ENCODE measurements at places on chromosomes 11 and 22. TPM values are rescaled to one million over a fixed set of nuclear protein-coding genes. Genes with fewer than 3 reads are reported as not detected.

GRCh38 chr11:64451856-64452255 is 92.9 kb downstream of the RPS6KA4 start:
- DNase-seq: no peak

DNA sequence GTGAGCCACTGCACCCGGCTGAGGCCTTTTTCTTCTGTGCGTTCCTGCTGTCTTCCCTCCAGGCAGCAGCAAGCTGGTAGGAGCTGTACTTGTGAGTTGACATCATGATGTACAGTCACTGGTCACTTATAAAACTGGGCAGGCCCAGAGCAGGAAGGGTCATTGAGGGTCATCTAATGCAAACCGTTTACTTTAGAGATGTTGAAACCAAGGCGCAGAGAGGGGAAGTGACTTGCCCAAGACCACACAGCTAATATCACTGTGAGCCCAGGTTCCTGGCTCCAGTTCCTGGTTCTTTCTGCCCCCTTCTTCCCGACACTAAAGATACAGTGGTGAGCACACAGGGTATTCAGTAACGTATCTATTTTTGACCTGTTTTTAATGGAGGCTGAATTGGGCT is 27.3 kb downstream of the PTPRJ start:
- no peak for DNase-seq

DNA sequence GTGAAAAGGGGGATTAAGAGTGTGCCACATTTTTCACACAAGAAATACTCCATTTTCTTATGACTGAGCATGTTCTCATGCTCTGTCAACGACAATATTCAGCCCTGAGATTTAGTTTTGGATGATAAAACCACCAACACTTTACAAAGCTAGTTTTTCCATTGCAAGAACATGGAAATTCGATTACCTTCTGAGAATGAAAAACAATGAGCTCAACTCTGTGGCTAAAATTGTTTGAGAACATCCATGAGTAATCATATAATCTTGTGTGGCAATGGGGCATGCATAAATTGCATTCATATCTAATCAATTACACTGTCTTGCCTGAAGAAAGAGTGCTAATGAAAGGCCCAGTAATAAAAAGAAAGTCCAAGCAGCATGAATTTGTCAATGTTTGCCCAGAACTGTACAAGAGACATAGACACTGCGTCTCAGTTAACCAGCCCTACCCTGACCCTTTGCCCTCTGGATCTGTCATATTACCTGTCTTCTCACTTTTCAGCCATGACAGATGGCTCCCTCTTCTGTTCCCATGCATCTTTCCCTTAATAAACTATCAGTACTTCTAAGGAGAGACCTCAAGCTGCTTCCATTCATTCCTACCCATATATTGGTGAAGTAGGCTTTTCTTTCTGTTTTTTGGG is 253.4 kb downstream of the FAM76B start:
- peak; percentile 54 for DNase-seq

DNA sequence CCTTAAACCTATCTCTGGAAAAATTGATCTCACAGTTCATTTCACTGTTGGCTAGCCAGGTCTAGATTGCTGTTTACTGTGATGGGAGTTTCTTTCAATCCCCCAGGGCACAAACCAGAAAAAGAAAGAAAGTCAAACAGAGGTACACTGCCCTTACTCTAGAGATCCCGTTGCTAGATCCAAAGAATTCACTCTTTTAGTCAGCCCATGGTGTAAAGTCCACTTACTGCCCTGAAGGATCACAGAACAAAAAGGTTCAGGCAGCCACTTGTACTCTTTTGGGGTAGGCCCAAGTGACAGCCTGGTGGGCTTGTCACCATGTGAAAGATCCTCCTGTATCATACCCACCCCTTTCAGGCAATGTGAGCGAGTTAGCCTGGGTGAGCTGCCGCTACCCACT is 162.6 kb upstream of the CCDC179 start:
- DNase-seq: no peak

- peak; percentile 80 for DNase-seq
Observed at GRCh38 chr11:134033696-134034491, 35.0 kb upstream of the JAM3 start.

- DNase-seq: no peak
Observed at GRCh38 chr11:83976086-83976485, 689.9 kb upstream of the CCDC90B start.

GRCh38 chr22:31036671-31037550 is 44.2 kb upstream of the SMTN start:
- DNase-seq: peak; percentile 33

DNA sequence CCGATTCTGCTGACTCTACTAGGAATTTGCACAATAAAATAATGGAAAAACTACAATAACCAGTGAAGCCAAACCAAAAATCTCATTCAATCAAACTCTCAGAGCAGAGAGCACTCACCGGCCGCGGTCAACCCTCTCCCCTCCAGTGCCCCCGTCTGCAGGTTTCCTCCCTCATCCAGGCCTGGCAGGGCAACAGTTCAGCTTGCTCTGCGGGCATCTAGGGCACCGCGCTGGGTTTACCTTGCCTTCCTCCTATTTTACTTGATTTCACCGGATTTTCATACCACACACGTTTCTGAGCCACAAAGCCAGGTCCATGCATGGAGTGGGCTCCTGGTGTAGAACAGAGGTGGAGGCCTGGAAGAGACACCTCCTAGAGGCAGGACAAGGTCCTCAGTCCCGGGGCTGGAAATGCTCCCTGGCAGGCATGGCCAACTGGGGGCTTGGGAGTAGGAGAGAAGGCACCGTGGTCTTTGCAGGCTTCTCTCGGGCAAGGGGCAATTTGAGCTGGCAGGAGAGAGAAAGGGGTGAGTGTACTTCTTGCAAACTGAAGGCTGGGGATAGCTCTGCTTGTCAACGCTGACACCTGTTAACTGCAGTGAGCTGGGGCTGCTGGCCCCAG is 938.4 kb downstream of the BRD1 start:
- no peak for DNase-seq

- no peak for DNase-seq
Observed at GRCh38 chr11:74354036-74354435, 42.6 kb upstream of the P4HA3 start.

DNA sequence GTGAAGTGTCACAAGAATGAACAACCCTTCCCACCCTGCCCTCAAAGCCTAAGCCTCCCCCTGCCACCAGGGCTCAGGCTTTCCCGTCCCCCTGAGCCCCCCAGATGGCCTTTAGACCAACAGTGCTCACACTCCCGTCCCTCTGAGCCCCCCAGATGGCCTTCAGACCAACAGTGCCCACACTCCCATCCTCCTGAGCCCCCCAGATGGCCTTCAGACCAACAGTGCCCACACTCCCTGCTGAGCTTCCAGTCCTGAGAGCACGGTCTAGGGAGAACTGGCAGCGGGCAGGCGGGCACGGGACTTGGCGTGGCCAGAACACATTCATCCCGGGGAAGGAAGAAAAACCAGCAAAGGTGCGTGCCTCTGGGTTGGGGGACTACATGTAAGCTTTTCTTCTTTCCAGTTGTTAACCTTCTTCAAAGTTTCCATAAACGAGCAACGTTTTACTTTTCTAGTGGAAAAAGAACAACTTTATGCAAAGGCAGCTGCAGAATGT is 2.5 kb downstream of the MRGPRG start:
- DNase-seq: no peak

DNA sequence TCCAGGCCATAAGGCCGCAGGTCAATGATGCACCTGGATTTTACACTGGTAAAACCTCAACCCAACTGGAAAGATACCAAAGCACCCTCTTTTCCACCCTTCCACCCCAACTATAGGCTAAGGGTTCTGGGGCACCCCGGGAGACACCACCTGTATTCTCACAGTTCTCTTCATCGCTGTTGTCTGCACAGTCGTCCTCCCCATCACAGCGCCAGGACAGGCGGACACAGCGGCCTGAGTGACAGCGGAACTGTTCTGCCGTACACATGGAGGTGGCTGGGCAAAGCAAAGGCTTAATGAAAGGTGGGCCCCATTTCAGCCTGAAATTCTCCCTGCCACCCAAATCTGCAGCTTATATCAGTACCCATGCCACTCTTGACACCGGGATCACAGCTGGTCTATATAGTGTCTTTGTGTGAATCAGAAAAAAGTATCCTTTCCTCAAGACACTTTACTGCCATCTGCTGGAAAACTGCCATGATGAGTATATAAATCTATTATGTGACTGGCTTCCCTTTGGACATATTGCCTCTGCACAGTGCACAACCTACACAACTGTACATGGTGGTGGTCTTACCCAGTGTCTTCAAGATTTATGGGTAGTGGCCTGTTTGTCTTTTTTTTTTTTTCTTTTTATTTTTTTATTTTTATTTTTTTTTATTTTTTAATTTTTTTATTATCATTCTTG is 21.5 kb downstream of the LRP4 start:
- DNase-seq: peak; percentile 41

DNA sequence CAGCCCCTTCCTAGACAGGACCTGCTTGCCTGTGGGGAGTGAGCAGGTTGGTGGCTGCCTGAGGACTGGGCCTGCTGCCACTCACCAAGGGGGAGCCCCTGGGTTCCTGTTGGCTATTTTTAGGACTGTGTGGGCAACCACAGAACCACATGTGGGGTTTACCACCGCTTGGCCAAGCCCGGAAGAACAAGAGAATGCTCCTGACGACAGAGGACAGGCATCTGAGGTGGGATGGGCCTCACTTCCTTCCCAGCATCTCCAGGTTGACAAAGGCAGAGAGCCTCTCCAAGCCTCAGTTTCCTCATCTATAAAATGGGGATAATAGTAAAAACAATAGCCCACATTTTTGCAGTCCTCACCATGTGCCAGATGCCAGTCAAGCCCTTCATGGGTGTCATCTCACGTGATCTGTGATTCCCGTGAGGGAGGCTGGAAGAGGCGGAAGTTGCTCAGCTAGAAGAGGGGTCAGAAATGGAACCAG is 43.6 kb downstream of the LRRC32 start:
- no peak for DNase-seq

DNA sequence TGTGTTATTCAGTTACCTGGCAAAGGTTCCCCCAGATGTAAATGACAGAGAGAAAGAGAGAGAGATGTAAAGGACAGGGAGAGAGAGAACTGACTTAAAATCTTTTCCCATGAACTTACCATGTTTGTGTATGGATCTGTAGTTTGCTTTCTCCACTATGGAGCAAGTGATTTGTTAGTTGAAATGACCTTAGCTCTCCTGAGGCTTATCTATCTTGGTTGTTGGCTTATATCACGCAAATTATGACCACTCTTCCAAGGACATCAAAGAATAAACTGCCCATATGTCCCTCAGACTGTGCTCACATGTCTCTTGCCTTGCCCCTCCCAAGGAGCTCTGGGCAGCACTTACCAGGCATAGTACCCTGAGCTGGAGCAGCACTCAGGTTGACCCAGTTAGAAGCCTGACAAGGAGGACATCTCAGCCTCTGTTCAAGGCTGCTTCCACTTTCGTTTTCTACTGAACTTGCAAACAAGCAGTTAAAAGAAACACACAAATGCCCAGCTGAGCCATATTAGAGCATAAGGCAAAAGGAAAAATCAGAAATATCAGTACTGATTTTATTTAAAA is 95.3 kb upstream of the RCN1 start:
- DNase-seq: peak; percentile 4

DNA sequence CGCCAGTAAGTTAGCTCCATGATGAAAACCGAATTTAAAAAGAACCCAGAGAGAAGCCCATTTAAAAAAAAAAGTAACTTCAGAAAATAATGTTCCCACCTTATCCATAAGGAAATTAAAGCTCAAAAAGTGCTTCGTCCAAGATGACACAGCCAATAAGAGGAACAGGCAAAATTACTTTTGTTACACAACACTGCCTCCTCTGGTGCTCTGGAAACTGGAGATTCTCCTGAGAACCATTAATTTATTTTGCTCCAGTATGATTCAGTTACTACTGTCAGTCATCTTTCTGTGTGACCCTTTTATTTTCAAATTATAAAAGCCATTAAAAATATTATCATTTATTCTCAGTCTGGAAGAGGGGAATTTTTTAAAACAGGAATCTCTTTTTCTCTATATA is 2.0 kb downstream of the IFT27 start:
- DNase-seq: peak; percentile 33

GRCh38 chr11:35077709-35078469 is 61.1 kb upstream of the CD44 start:
- no peak for DNase-seq

- no peak for DNase-seq
Observed at GRCh38 chr11:116867619-116868018, 30.2 kb upstream of the APOA1 start.

DNA sequence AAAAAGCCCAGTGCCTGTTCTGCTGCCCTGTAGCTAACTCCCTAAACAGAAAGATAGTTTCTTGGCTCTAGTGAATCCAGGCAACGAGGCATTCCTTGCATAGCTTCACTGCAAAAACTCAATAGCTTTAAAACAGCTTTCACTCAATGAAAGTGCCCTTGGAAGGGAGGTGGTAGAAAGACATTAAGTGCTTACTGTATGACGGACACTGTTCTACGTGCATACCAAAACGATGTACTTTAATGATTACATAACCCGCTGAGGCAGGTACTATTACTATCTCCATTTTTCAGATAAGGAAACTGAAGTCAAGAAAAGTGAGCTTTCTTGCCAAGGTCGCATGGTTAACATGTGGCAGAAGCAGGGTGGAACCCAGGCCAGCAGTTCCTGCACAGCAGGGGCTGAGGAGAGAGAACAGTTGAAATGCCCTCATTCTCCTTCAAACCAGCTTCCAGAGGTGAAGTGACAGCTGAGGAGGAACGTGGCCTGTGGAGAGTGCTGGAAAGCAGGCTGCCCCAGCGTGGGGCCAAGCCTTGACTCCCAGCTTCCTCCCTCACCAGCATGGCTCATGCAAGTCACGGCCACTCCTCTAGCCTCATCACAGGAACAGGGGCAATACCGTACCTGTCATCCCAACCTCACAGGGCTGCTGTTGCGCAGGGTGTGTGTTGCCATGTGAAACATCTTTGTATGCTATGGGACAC is 227.5 kb upstream of the NARS2 start:
- DNase-seq: peak; percentile 63

DNA sequence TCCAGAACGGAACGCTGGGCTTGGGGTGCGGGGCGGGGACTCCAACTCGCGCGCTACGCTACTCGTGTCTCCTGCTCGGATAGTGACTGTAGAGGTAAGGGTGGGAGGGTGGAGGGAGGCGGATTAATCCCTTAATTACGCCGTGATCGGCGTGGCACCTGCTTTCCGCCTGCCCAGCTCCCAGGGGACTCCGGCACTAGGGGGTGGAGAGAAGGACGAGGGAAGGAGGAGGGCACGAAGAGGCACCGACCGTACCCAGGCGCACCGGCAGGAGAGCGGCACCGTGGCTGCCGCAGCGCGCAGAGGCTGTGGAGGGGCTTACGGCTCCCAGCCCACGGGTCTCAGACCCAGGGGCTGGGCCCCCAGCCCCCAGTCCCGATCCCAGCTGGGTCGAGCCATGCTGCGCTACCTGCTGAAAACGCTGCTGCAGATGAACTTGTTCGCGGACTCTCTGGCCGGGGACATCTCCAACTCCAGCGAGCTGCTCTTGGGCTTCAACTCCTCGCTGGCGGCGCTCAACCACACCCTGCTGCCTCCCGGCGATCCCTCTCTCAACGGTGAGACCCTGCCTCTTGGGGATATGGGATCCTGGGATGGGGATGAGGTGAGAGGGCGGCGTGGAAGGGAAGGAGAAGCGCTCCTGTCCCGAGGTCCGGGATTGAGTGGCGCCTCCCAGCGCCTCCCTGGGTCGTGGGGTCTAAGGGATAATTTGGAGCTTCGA is at the start of gene ROBO3:
TSS of gene ROBO3 (plus strand) at position 252 of the 721 bp plus-strand sequence. CDS start at position 398, 146 bp downstream.
- peak; percentile 15 for DNase-seq

GRCh38 chr22:36839356-36840073 is 21.3 kb upstream of the NCF4 start:
- DNase-seq: peak; percentile 14

Gene PVALB
- not detected for polyA plus RNA-seq

Gene KDM4F
- not detected for polyA plus RNA-seq

Gene FOLR3
- polyA plus RNA-seq: 1.4 TPM

Gene ASCL2
- not detected for polyA plus RNA-seq

Gene FXYD6
- polyA plus RNA-seq: 11.5 TPM

Gene SLC22A9
- polyA plus RNA-seq: not detected

Measured in fibroblast of lung (primary cell).